Naive thymus-derived CD4-positive, alpha-beta T cell (primary cell): ENCODE measurements at places on chromosomes 12 and 14. TPM values are rescaled to one million over a fixed set of nuclear protein-coding genes. Genes with fewer than 3 reads are reported as not detected.

GRCh38 chr12:3341594-3341993 lies 149.4 kb upstream of the PRMT8 start:
- no peak for DNase-seq
- H3K27me3 ChIP-seq, result no peaks in the 10 kb centered on the region
- no peak overlapping the region for H3K4me3 ChIP-seq

DNA sequence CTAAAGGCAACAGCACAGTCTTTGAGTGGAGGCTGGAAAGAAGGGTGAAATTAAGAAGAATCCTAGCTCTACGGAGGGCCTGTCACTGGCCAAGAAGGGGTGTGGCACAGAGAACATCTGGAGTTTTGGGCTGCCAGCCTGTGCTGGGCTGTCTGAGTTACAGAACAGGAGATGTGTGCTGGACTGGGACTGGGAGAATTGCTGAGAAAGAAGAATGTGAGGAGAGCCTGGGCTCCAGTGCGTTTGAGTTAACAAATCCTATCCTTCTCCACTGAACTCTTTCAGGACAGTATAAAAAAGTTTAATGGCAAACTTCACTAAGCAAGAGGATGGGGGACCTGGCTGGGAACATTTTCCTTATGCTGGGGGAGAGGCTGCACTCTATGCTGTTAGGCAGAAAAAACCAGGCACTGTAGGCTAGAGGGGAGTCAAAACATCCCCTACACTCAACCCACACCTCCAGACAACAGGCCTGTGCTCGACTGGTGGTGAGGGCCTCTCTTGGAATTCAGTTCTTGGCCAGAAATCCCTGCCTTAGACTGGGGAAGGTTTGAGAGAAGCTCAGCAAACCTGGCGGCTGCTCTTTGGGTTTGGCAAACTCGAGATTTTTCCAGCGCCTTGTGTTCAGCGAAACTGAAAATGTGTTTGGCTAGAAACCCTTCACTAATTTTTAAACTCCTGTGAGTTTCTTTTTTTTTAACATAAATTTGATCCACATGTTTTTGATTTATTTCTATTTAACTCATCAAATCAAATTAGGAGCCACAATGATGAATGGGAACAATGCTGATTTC lies 217.3 kb downstream of the MON2 start:
- H3K27me3 ChIP-seq, result no peaks in the 10 kb centered on the region
- no peaks in the 10 kb centered on the region for H3K4me1 ChIP-seq
- no peak overlapping the region for H3K27ac ChIP-seq
- H3K4me3 ChIP-seq, result no peak overlapping the region

GRCh38 chr14:95339301-95339865 lies 19.7 kb upstream of the CLMN start:
- no peaks in the 10 kb centered on the region for H3K4me1 ChIP-seq
- no peak overlapping the region for H3K27ac ChIP-seq
- H3K36me3 ChIP-seq, result no peaks in the 10 kb centered on the region

DNA sequence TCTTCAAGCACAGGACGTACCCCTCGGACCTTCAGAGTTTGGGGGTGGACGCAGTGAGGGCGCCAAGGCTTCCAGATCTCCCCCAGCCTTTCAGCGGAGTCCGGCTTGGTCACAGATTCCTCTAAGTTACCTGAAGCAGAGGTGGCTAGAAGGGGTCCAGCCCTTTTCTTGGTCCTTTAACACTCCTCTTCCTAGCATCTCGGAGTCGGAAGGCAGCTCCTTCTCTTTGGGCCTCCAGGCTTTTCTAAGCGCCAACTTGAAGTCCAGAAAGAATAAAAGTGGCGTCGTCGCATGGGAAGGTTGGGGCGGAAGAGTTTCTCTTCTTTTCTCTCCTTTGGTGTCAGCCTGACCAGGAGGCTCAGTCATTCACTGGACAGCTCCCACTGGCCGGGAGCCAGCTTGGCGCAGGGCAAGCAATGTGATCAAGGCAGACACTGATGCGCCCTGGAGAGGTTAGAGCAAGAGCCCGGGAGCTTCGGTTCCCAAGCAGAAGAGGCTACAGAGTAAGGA lies 9.6 kb downstream of the OR6S1 start:
- no peaks in the 10 kb centered on the region for H3K36me3 ChIP-seq
- no peak overlapping the region for H3K27ac ChIP-seq
- no peaks in the 10 kb centered on the region for H3K27me3 ChIP-seq
- H3K4me1 ChIP-seq, result peaks cover 15% of the 10 kb centered on the region
- DNase-seq, result no peak

GRCh38 chr12:109927622-109928021 lies 27.5 kb downstream of the TCHP start:
- H3K4me1 ChIP-seq, result no peaks in the 10 kb centered on the region
- H3K4me3 ChIP-seq, result no peak overlapping the region
- H3K27ac ChIP-seq, result no peak overlapping the region

Gene AREL1
- polyA plus RNA-seq, result 25.9 TPM

GRCh38 chr12:6830286-6830890 lies 2.2 kb downstream of the P3H3 start:
- no peak overlapping the region for H3K4me3 ChIP-seq
- no peak for DNase-seq
- H3K4me1 ChIP-seq, result no peaks in the 10 kb centered on the region
- H3K27ac ChIP-seq, result no peak overlapping the region
- H3K36me3 ChIP-seq, result no peaks in the 10 kb centered on the region

GRCh38 chr14:33629792-33630191 lies 321.1 kb downstream of the EGLN3 start:
- no peak for DNase-seq
- H3K36me3 ChIP-seq, result no peaks in the 10 kb centered on the region
- H3K4me3 ChIP-seq, result no peak overlapping the region
- H3K27ac ChIP-seq, result no peak overlapping the region

Gene FITM1
- 0.48 TPM for polyA plus RNA-seq

DNA sequence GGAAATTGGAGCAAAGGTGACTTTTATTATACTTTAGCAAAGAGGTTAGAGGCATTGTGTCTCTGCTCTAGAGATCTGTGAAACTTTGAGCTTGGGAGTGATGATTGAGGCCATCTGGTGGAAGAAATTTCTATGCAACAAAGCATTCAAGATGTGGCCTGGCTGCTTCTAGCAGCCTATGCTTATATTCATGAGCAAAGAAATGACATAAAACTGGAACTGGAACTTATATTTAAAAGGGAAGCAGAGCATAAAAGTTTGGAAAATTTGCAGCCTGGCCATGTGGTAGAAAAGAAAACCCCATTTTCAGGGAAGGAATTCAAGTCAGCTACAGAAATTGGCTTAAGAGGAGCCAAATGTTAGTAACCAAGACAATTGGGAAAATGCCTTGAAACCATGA lies 70.4 kb downstream of the SDR9C7 start:
- no peak for DNase-seq
- no peaks in the 10 kb centered on the region for H3K36me3 ChIP-seq
- no peak overlapping the region for H3K4me3 ChIP-seq
- H3K27me3 ChIP-seq, result no peaks in the 10 kb centered on the region
- no peak overlapping the region for H3K27ac ChIP-seq

Gene PDZRN4
- polyA plus RNA-seq, result not detected

Gene BEGAIN
- 0.64 TPM for polyA plus RNA-seq

DNA sequence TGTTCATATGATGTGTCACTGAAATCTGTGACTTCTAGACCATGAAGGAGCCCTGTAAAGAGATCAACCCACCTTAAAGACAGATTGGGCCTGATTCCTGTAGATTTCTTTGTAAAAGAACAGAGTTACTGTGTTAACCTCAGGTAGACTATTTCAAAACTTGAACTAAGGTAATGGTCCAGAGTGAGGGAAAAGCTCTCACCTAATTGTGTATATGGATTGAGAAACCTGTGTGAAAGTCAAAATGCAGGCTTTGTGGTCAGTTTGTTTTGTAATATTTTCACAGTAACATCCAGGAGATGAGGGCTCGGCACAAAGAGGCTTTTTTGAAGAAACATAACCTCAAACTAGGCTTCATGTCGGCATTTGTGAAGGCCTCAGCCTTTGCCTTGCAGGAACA lies 16.4 kb downstream of the DLST start:
- no peak for DNase-seq
- H3K4me1 ChIP-seq, result no peaks in the 10 kb centered on the region
- H3K27ac ChIP-seq, result no peak overlapping the region
- peaks cover 99% of the 10 kb centered on the region for H3K36me3 ChIP-seq

Gene PALS1
- polyA plus RNA-seq, result 2.7 TPM

DNA sequence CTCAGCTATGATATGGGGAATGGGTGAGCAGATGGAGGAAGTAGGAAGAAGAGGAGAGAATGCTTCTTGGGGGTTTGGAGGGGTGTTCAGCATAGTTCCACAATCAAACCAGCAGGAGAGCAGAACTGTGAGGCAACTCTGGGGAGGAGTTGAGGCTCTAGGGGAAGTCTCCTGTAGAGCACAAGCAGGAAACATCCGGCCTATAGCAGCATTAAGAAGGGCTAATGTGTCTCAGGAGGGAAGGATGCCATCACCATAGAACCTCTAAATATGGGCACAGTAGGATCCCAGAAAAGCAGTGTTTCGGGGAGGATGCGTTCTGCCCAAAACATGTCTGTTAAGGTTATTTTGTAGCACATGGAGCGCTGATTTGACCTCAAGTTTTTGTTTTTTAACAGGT lies 8.4 kb upstream of the SALL2 start:
- no peak overlapping the region for H3K27ac ChIP-seq
- peaks cover 3% of the 10 kb centered on the region for H3K27me3 ChIP-seq
- H3K4me1 ChIP-seq, result no peaks in the 10 kb centered on the region
- no peaks in the 10 kb centered on the region for H3K36me3 ChIP-seq

DNA sequence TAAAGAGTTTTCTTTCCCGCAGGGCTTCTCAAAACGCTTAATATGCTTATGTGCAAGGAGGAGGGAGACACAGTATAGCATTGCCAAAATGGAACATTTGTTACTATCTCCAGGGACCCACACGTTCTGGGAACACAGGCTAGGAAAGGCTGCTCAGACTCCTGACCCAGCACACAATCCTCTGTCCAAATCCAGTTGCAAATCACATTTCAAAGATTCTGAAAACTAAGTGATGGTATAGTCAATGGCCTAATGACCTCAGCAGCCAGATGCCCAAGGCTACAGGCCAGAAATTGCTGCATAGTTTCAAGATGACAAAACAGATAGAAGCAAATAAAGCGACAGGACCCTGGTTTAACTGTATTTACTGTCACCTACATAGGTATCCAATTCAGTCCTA lies 97.0 kb upstream of the GRIP1 start:
- no peaks in the 10 kb centered on the region for H3K36me3 ChIP-seq
- peaks cover 17% of the 10 kb centered on the region for H3K4me1 ChIP-seq
- DNase-seq, result no peak
- no peak overlapping the region for H3K4me3 ChIP-seq

GRCh38 chr14:78951602-78952001 lies 781.4 kb downstream of the NRXN3 start:
- no peak overlapping the region for H3K4me3 ChIP-seq
- DNase-seq, result no peak
- no peak overlapping the region for H3K27ac ChIP-seq
- no peaks in the 10 kb centered on the region for H3K27me3 ChIP-seq
- no peaks in the 10 kb centered on the region for H3K4me1 ChIP-seq
- H3K36me3 ChIP-seq, result no peaks in the 10 kb centered on the region

DNA sequence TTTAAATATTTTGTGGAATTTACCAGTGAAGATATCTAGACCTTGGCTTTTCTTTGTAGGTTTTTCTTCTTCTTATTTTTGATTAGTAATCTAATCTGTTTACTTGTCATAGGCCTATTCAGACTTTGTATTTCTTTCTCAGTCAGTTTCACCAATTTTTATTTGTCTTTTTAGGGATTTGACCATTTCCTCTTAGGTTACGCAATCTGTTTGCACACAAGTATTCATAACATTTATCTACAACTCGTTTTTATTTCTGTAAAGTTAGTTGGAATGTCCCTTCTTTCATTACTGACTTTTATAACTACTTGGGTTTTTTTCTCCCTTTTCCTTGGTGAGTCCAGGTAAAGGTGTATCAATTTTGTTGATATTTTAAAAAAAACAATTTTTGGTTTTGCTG lies 545.7 kb downstream of the AACS start:
- H3K36me3 ChIP-seq, result no peaks in the 10 kb centered on the region
- no peaks in the 10 kb centered on the region for H3K4me1 ChIP-seq
- no peak overlapping the region for H3K27ac ChIP-seq
- H3K4me3 ChIP-seq, result no peak overlapping the region

Gene EPYC
- polyA plus RNA-seq, result not detected

GRCh38 chr14:89674936-89675335 lies 257.9 kb upstream of the FOXN3 start:
- no peaks in the 10 kb centered on the region for H3K4me1 ChIP-seq
- no peaks in the 10 kb centered on the region for H3K36me3 ChIP-seq
- H3K4me3 ChIP-seq, result no peak overlapping the region
- no peak overlapping the region for H3K27ac ChIP-seq
- no peak for DNase-seq
- no peaks in the 10 kb centered on the region for H3K27me3 ChIP-seq

DNA sequence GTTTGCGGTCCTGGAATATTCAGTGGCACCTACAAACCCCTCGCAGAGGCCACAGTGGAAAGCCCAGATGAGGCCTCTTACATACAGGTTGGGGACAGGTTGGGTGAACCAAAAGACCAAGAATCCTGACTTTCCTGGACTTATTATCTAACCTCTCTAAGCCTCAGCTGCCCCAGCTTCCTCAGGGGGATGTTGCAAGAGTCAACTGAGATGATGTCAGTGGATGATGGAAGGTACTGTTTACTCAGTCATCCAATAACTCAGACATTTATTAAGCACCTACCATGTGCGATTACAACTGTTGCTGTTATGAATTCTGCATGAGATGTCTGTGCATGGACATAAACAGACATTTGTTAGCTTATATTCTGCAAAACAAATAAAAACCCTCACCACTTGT lies 72.8 kb downstream of the RFX4 start:
- H3K4me3 ChIP-seq, result no peak overlapping the region
- no peaks in the 10 kb centered on the region for H3K36me3 ChIP-seq
- H3K27me3 ChIP-seq, result no peaks in the 10 kb centered on the region
- no peak for DNase-seq
